ENCODE measurements at places on chromosomes 2 and 18.

- DNase-seq: no peak
Measured at GRCh38 chr2:135743860-135744259, 2.2 kb downstream of the UBXN4 start.

GRCh38 chr18:71020342-71021029 lies 731.6 kb downstream of the SOCS6 start:
- no peak for DNase-seq

- no peak for DNase-seq
Measured at GRCh38 chr2:134148172-134148571, 105.7 kb upstream of the MGAT5 start.

GRCh38 chr2:2824588-2824987 lies 493.5 kb upstream of the MYT1L start:
- no peak for DNase-seq

DNA sequence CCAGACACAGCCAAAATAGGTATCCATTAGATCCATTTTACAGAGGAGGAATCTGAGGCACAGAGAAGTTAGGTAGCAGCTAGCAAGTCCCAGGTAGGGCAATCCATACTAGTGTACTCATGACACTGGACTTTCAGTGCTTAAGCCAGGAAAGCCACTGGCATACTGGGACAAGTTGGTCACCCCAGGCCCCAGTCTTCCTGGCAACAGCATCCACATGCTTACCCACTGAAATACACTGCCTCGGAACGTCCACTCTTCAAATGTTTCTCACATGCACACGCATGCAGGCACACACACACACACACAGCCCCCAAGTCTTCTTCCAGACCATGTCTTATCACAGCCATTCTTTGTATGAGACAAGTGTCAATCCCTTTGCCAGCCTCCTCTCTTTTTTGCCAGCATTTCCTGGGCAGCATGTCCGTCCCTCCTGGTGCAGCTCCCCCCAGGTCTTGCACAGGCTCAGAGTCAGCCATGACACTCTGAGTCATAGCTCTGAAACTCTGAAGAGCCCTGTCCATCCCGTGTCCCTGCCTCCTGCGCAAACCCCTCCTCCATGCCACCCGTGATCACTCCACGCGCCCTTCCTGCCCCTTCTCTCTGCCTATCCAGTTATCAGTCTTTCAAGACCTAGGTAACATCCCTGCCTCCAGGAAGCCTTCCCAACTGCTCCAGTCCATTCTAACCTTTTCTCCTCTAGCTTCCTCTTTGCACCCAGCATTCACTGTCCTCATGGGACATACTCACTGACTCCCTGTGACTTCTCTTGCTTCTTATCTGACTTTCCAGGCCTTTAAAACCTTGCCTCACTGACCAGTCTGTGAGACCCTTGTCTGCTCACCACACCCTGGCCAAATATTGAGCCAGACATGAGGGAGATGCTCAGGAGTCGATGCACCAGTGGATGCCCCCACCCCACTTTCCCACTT lies 10.9 kb upstream of the TEX261 start:
- DNase-seq: no peak
